ENCODE measurements at places on chromosomes 3 and 15. TPM values are rescaled to one million over a fixed set of nuclear protein-coding genes. Genes with fewer than 3 reads are reported as not detected.

OIP5 gene
- total RNA-seq: 2.0 TPM

PRR23E gene
- total RNA-seq: not detected

FBN1 gene
- total RNA-seq: 260 TPM

- H3K36me3 ChIP-seq: no peaks in the 10 kb centered on the region
- peak overlapping the region; percentile 51 for H3K27ac ChIP-seq
- H3K4me3 ChIP-seq: no peak overlapping the region
Observed at GRCh38 chr15:77187751-77188464, 117.0 kb upstream of the TSPAN3 start.

- DNase-seq: no peak
- no peak overlapping the region for H3K4me3 ChIP-seq
- H3K36me3 ChIP-seq: no peaks in the 10 kb centered on the region
- no peaks in the 10 kb centered on the region for H3K4me1 ChIP-seq
- H3K27me3 ChIP-seq: no peaks in the 10 kb centered on the region
Observed at GRCh38 chr15:56344336-56344735, 20.9 kb upstream of the TEX9 start.

- H3K4me1 ChIP-seq: no peaks in the 10 kb centered on the region
- H3K27ac ChIP-seq: no peak overlapping the region
- DNase-seq: peak; percentile 6
- H3K36me3 ChIP-seq: no peaks in the 10 kb centered on the region
- H3K4me3 ChIP-seq: no peak overlapping the region
Observed at GRCh38 chr3:147807776-147808175, 398.6 kb downstream of the ZIC1 start.

- no peak for DNase-seq
- no peak overlapping the region for H3K27ac ChIP-seq
- no peaks in the 10 kb centered on the region for H3K36me3 ChIP-seq
- no peaks in the 10 kb centered on the region for H3K27me3 ChIP-seq
- H3K4me3 ChIP-seq: no peak overlapping the region
- H3K4me1 ChIP-seq: peaks cover 17% of the 10 kb centered on the region
Observed at GRCh38 chr3:193868590-193868989, 267.4 kb upstream of the HES1 start.

DNA sequence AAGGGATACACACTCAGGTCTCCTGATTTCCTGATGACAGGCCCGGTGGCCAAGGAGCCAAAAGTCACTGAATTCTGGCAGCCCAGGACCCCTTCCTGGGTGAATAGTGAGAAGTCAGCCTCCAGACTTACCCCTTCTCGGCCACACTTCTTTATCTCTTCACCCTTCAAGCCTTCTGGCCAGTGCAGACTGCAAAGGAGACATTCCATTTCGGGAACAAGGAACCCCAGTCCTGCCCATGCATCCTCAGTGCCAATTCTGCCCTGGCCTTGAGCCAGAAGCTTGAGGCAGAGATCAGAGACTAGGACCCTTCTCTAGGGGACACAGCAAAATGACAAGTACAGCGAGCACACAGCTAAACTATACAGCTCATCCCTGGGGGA lies 28.8 kb downstream of the GRAMD2A start:
- no peaks in the 10 kb centered on the region for H3K36me3 ChIP-seq
- DNase-seq: no peak

- peak; percentile 81 for DNase-seq
- H3K36me3 ChIP-seq: no peaks in the 10 kb centered on the region
- H3K27ac ChIP-seq: no peak overlapping the region
- H3K4me1 ChIP-seq: no peaks in the 10 kb centered on the region
Observed at GRCh38 chr15:48796930-48797329, 13.9 kb downstream of the CEP152 start.

GRCh38 chr3:100825574-100825973 lies 116.3 kb downstream of the TFG start:
- H3K36me3 ChIP-seq: no peaks in the 10 kb centered on the region
- no peak overlapping the region for H3K4me3 ChIP-seq
- DNase-seq: no peak
- no peaks in the 10 kb centered on the region for H3K27me3 ChIP-seq

- no peak overlapping the region for H3K27ac ChIP-seq
- H3K4me3 ChIP-seq: no peak overlapping the region
- H3K4me1 ChIP-seq: no peaks in the 10 kb centered on the region
- H3K36me3 ChIP-seq: no peaks in the 10 kb centered on the region
Observed at GRCh38 chr15:97037080-97037479, 706.6 kb downstream of the NR2F2 start.

GRCh38 chr15:75753145-75753544 lies 40.5 kb upstream of the CSPG4 start:
- no peak for DNase-seq
- no peaks in the 10 kb centered on the region for H3K27me3 ChIP-seq
- H3K27ac ChIP-seq: no peak overlapping the region
- no peaks in the 10 kb centered on the region for H3K36me3 ChIP-seq
- no peak overlapping the region for H3K4me3 ChIP-seq
- H3K4me1 ChIP-seq: no peaks in the 10 kb centered on the region

- H3K4me1 ChIP-seq: no peaks in the 10 kb centered on the region
- no peak overlapping the region for H3K4me3 ChIP-seq
- H3K36me3 ChIP-seq: peaks cover 2% of the 10 kb centered on the region
- no peaks in the 10 kb centered on the region for H3K27me3 ChIP-seq
Observed at GRCh38 chr3:52298149-52299098, 10.8 kb downstream of the GLYCTK start.

GRCh38 chr15:36271048-36271447 lies 308.4 kb upstream of the CDIN1 start:
- no peaks in the 10 kb centered on the region for H3K4me1 ChIP-seq
- H3K27me3 ChIP-seq: no peaks in the 10 kb centered on the region
- no peaks in the 10 kb centered on the region for H3K36me3 ChIP-seq

SI gene
- total RNA-seq: not detected

- H3K36me3 ChIP-seq: no peaks in the 10 kb centered on the region
- no peak for DNase-seq
- no peak overlapping the region for H3K27ac ChIP-seq
Observed at GRCh38 chr3:142596726-142597088, 514 bp downstream of the PLS1 start.

GRCh38 chr15:63114465-63114864 lies 7.2 kb upstream of the LACTB start:
- H3K36me3 ChIP-seq: no peaks in the 10 kb centered on the region
- H3K4me3 ChIP-seq: no peak overlapping the region
- DNase-seq: no peak
- no peaks in the 10 kb centered on the region for H3K27me3 ChIP-seq

DNA sequence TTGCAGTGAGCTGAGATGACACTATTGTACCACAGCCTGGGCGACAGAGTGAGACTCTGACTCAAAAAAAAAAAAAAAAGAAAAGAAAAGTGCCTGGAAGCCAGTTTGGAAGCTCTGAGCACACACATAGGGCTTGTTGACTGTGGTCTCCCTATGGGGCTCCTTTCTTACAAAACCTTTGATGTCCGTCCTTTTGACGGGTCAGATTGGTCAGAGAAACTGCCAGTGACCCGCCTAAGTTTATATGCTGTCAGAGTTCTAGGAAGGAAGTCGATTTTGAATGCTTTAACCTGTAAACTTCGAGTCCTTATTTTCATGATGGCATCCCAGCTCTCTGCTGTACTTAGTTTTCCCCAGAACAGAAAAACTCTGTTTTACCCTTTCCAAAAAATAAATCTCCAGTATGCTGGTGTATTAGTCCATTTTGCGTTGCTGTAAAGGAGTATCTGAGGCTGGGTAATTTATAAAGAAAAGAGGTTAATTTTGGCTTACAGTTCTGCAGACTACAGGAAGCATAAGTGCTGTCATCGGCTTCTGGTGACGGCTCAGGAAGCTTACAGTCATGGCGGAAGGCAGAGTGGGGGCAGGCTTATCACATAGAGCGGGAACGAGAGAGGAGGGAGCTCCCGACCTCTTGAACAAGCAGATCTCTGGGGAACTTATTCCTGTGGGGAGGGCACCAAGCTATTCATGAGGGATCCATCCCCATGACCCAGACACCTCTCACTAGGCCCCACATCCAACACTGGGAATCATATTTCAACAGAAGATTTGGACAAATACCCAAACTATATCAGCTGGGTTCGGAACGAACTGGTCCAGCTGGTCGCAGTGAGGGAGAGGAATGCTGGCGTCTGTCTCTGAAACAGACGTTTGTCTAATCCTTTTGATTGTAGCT lies 72.3 kb downstream of the LMLN start:
- no peaks in the 10 kb centered on the region for H3K27me3 ChIP-seq
- H3K27ac ChIP-seq: no peak overlapping the region
- H3K36me3 ChIP-seq: peaks cover 1% of the 10 kb centered on the region
- H3K4me1 ChIP-seq: no peaks in the 10 kb centered on the region

- no peaks in the 10 kb centered on the region for H3K27me3 ChIP-seq
- peaks cover 2% of the 10 kb centered on the region for H3K4me1 ChIP-seq
- DNase-seq: no peak
- H3K27ac ChIP-seq: peak overlapping the region; percentile 94
Observed at GRCh38 chr15:55197362-55197705, 593 bp upstream of the RSL24D1 start.

DNA sequence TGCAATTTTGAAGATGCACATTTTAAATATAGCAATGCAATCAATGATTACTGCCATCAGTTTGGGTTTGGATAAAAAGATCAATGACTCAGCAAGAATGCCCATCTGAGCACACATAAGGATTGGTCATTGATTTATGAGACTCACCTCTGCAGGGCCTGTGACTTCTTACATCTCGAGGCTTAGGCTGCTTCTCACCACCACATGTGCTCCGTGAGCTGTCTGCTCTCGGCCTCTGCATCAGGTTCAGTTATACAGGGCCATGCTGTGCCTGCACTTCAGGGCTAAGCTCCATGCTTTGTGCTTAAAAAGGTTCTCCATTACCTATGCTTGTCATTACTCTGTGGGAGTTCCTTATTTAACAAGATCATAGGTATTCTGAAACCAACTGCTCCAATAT lies 887.5 kb downstream of the DIPK2A start:
- H3K4me3 ChIP-seq: no peak overlapping the region
- H3K27ac ChIP-seq: no peak overlapping the region
- no peaks in the 10 kb centered on the region for H3K36me3 ChIP-seq
- no peaks in the 10 kb centered on the region for H3K27me3 ChIP-seq

FGD5 gene
- total RNA-seq: 1.0 TPM

DNA sequence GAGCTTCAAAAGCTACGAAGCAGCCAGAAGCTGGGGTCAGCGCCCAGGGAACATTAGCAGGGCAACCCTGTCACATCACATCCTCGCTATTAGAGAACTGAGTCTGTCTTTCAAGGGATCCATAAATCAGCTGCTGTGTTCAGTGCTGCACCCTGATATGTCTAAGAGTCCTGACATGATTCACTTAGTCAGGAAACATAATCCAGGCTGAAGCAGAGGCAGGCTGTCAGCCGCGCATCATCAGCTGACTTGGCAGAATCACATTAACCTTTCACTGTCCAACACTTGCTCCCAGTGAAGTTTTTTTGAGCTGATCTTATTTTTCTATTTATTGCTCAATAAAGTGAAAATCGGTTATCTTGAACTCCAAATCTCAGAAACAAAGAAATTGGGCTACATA lies 23.5 kb downstream of the MYH15 start:
- no peak overlapping the region for H3K27ac ChIP-seq
- DNase-seq: peak; percentile 59
- H3K27me3 ChIP-seq: no peaks in the 10 kb centered on the region
- H3K36me3 ChIP-seq: no peaks in the 10 kb centered on the region

GRCh38 chr15:45121020-45121419 lies 6.9 kb downstream of the DUOXA2 start:
- H3K36me3 ChIP-seq: no peaks in the 10 kb centered on the region
- DNase-seq: no peak

DNA sequence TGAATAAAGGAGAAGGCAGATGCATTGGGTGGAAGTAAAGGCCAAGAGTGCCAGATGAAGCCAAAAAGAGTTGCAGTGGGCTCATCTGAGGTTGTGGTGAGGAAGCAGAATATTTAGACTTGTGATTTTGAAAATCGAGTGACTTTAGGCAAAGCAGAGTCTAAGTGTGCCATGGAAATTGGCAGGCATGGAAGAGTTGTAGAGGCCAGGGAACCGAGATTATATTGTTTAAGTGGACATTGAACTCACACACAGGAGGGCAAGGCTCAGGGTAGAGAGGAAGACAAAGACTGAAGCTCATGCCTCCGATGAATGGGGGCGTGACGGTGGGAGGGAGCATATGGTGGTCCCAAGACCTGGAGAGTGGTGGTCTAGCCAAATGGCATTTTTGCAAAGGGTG lies 347.5 kb downstream of the EPHB1 start:
- no peak for DNase-seq
- H3K27ac ChIP-seq: no peak overlapping the region
- no peaks in the 10 kb centered on the region for H3K27me3 ChIP-seq
- no peaks in the 10 kb centered on the region for H3K36me3 ChIP-seq
- no peak overlapping the region for H3K4me3 ChIP-seq
- H3K4me1 ChIP-seq: no peaks in the 10 kb centered on the region

CLDN11 gene
- 131 TPM for total RNA-seq

DNA sequence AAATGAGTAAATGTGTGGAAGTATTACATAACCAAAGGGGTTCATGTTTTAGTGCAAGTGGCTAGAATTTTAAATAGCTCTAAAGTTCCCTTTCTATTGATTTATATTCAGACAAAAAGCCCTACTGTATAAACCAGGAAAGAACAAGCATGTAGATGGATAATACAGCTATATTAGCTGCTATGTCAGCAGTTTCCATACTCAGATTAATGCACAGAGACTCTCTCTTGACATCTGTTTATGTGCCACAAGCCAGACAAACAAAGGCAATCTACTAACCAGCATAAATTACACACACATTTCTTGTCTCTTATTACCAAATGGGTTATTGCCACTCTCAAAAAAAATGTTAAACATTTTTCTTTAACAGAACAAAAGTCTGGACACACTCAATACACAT lies 760.1 kb upstream of the NECTIN3 start:
- no peak overlapping the region for H3K27ac ChIP-seq
- no peaks in the 10 kb centered on the region for H3K4me1 ChIP-seq
- no peak for DNase-seq
- H3K36me3 ChIP-seq: no peaks in the 10 kb centered on the region

SPTBN5 gene
- 0.26 TPM for total RNA-seq

GRCh38 chr3:136995652-136996051 lies 37.9 kb downstream of the IL20RB start:
- H3K36me3 ChIP-seq: no peaks in the 10 kb centered on the region
- no peaks in the 10 kb centered on the region for H3K27me3 ChIP-seq
- no peak overlapping the region for H3K27ac ChIP-seq
- no peak overlapping the region for H3K4me3 ChIP-seq
- DNase-seq: no peak

GRCh38 chr3:14305324-14305723 lies 97.1 kb upstream of the SLC6A6 start:
- H3K4me3 ChIP-seq: no peak overlapping the region
- peak; percentile 32 for DNase-seq
- H3K36me3 ChIP-seq: no peaks in the 10 kb centered on the region

- DNase-seq: peak; percentile 88
- no peaks in the 10 kb centered on the region for H3K27me3 ChIP-seq
Observed at GRCh38 chr15:43093026-43093425, 12.8 kb downstream of the UBR1 start.

TBC1D2B gene
- 75.5 TPM for total RNA-seq

- H3K27ac ChIP-seq: no peak overlapping the region
- peaks cover 7% of the 10 kb centered on the region for H3K36me3 ChIP-seq
- H3K4me3 ChIP-seq: no peak overlapping the region
- no peak for DNase-seq
- no peaks in the 10 kb centered on the region for H3K27me3 ChIP-seq
Observed at GRCh38 chr3:127000119-127000518, 17.2 kb downstream of the PLXNA1 start.

All from fibroblast of lung (primary cell).